Psoas muscle (tissue), 8 donors: ENCODE measurements at places on chromosomes 6 and 20. TPM values are rescaled to one million over a fixed set of nuclear protein-coding genes. Genes with fewer than 3 reads are reported as not detected.

CBLN4 gene
- not detected for total RNA-seq

DNA sequence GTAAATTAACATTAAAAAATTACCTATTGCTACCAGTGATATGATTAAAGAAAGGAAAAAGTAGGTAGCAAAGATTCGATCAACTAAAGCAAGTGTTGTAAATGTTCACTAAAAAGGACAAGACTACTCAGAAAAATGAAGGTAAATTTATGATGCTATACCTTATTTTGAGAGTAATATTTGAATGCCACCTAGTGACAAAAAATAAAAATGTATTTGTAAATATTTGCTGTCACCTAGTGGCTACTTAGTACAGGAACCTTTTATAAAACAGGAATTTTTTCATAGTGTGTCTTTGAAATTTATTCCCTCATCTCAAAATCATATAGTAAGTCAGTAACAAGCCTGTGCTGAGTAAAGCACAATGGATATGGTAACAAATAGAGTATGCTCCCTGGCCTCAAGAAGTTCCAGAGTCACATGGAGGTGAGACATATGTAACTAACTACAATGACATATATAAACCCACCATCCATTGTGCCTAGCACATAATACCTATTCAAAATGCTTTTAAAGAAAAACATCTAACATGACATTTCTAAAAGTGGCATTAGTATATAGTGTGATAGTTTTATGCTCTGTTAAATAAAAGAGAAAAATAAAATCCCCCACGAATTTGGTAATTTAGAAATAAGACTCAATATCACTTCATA, 193.1 kb upstream of the SIM1 start:
- no peaks in the 10 kb centered on the region for H3K27me3 ChIP-seq
- H3K36me3 ChIP-seq = peaks cover 5% of the 10 kb centered on the region
- no peak overlapping the region for H3K27ac ChIP-seq
- no peaks in the 10 kb centered on the region for H3K4me1 ChIP-seq

GRCh38 chr20:58389324-58389967, 417 bp downstream of the VAPB start:
- H3K4me1 ChIP-seq = peaks cover 38% of the 10 kb centered on the region
- peak overlapping the region; percentile 97 for H3K27ac ChIP-seq
- peak overlapping the region; percentile 90 for H3K4me3 ChIP-seq
- DNase-seq = no peak
- H3K36me3 ChIP-seq = no peaks in the 10 kb centered on the region

MUC21 gene
- total RNA-seq = not detected

- no peaks in the 10 kb centered on the region for H3K27me3 ChIP-seq
- no peak overlapping the region for H3K4me3 ChIP-seq
- no peak overlapping the region for H3K27ac ChIP-seq
- no peaks in the 10 kb centered on the region for H3K4me1 ChIP-seq
- no peak for DNase-seq
- H3K36me3 ChIP-seq = no peaks in the 10 kb centered on the region
Measured at GRCh38 chr6:42426191-42426590, 25.5 kb downstream of the TRERF1 start.

ANGPT4 gene
- not detected for total RNA-seq

CEP162 gene
- 4.0 TPM for total RNA-seq

LAMA5 gene
- 58.7 TPM for total RNA-seq

DNA sequence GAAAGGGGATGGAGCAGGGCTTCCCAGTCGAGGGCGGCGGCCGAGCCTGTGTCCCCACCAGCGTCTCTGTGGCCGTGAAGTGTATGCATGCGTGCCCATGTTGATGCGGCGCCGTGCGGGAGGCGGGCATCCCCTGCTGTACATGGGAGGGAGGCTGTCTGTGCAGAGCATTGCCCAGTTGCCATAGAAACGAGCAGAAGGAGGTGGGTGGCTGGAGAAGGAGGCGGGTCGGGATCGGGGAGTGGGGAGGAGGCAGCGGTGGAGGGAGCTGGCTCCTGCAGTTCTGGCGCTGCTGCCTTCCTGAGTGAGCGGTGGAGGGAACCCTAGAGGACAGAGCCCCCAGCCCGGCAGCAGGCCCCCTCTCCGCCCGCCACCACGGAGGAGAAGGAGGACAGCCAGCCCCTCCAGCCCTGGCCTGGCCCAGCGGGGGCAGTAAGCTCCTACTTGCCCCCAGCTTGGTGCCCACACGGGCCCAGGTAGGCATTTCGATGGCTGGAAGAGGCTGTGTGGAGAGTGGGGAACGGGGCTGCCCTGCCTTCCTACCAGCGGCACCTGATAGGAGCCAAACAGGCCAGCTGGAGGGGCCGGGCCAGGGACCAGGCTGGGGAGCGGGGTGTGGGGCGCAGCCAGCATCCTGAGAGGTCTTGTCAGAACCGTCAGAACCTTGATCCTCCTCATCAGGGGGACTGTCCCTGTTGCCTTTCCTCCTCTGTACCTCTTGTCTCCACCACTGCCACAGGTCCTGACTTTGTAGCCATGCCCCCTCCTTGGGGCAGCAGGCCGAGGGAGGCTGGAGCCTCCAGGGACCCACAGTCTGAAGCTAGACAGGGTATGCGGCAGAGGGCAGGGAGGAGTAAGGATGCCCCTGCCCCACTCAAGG, 41.3 kb downstream of the SPDEF start:
- peak overlapping the region; percentile 11 for H3K4me3 ChIP-seq
- peaks cover 6% of the 10 kb centered on the region for H3K27me3 ChIP-seq
- H3K4me1 ChIP-seq = no peaks in the 10 kb centered on the region
- no peak overlapping the region for H3K27ac ChIP-seq
- H3K36me3 ChIP-seq = no peaks in the 10 kb centered on the region

DNA sequence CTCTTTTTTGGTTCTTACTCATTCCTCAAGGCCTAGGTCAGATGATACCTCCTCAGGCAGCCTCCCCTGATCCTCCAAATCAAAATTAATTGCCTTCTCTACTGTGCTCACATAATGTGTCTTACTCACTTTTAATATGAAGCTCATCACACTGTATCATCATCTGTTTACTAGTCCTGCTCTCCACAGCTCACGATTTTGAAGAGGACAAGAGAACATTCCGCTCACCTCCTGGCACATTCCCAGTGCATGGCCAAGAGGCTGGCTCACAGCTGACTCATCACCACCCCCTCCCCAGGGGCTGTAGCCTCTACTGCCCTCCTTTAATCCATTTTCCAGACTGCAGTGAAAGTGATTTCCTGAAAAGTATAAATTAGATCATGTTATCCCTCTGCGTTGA, 133.1 kb downstream of the ALDH8A1 start:
- H3K27ac ChIP-seq = no peak overlapping the region
- no peaks in the 10 kb centered on the region for H3K27me3 ChIP-seq
- no peaks in the 10 kb centered on the region for H3K4me1 ChIP-seq
- DNase-seq = no peak
- H3K4me3 ChIP-seq = no peak overlapping the region

TFAP2D gene
- not detected for total RNA-seq

- peak; percentile 69 for DNase-seq
- H3K27ac ChIP-seq = peak overlapping the region; percentile 97
- peaks cover 6% of the 10 kb centered on the region for H3K36me3 ChIP-seq
- no peaks in the 10 kb centered on the region for H3K27me3 ChIP-seq
- H3K4me3 ChIP-seq = peak overlapping the region; percentile 89
Measured at GRCh38 chr6:43170417-43170930, 595 bp upstream of the SRF start.

PI16 gene
- 3.1 TPM for total RNA-seq

DNA sequence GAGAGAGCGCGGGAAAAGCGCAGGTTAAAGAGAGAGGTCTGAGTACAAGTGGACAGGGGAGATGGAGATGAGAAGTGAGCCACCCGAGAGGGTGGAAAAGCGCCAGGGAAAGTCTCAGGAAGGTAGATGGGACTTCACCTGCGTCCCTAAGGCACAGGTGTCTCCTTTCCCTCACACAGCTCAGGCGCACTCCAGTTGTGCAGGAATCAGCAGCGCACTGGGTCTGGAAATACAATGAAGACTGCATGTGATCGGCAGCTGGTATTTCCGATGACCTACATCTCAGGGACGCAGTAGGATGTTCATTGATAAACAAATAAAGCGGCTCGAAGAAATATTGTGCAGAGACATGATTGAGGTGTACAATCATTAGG, 432 bp upstream of the KHDRBS2 start:
- no peak overlapping the region for H3K27ac ChIP-seq
- peak overlapping the region; percentile 64 for H3K4me3 ChIP-seq
- no peaks in the 10 kb centered on the region for H3K36me3 ChIP-seq
- H3K27me3 ChIP-seq = no peaks in the 10 kb centered on the region
- DNase-seq = no peak

- DNase-seq = no peak
- no peaks in the 10 kb centered on the region for H3K4me1 ChIP-seq
- H3K4me3 ChIP-seq = no peak overlapping the region
Measured at GRCh38 chr20:62824476-62825332, 7.9 kb downstream of the COL9A3 start.

- H3K36me3 ChIP-seq = no peaks in the 10 kb centered on the region
- H3K27ac ChIP-seq = no peak overlapping the region
- no peak for DNase-seq
- no peaks in the 10 kb centered on the region for H3K4me1 ChIP-seq
Measured at GRCh38 chr6:140027219-140027618, 652.8 kb upstream of the CITED2 start.

GRCh38 chr6:130115036-130115435, 96.7 kb downstream of the L3MBTL3 start:
- no peak overlapping the region for H3K27ac ChIP-seq
- H3K4me1 ChIP-seq = no peaks in the 10 kb centered on the region

GRCh38 chr20:31669876-31670275, 32.2 kb downstream of the COX4I2 start:
- H3K27me3 ChIP-seq = no peaks in the 10 kb centered on the region
- H3K4me3 ChIP-seq = peak overlapping the region; percentile 8
- peak overlapping the region; percentile 94 for H3K27ac ChIP-seq
- DNase-seq = no peak
- peaks cover 88% of the 10 kb centered on the region for H3K4me1 ChIP-seq

GRCh38 chr20:40958598-40958997, 70.0 kb upstream of the TOP1 start:
- no peak for DNase-seq
- no peaks in the 10 kb centered on the region for H3K27me3 ChIP-seq
- H3K4me1 ChIP-seq = no peaks in the 10 kb centered on the region
- no peak overlapping the region for H3K4me3 ChIP-seq
- no peak overlapping the region for H3K27ac ChIP-seq
- no peaks in the 10 kb centered on the region for H3K36me3 ChIP-seq

C20orf144 gene
- not detected for total RNA-seq

PRICKLE4 gene
- 0.46 TPM for total RNA-seq

KHDC1L gene
- total RNA-seq = not detected

MLN gene
- total RNA-seq = not detected

MICB gene
- total RNA-seq = 0.83 TPM

GRCh38 chr6:35876902-35877301, 44.0 kb downstream of the SRPK1 start:
- H3K36me3 ChIP-seq = no peaks in the 10 kb centered on the region
- no peak for DNase-seq
- no peak overlapping the region for H3K4me3 ChIP-seq

GRCh38 chr6:41098366-41098765, 25.6 kb downstream of the NFYA start:
- H3K4me1 ChIP-seq = peaks cover 16% of the 10 kb centered on the region
- H3K4me3 ChIP-seq = no peak overlapping the region
- H3K27me3 ChIP-seq = no peaks in the 10 kb centered on the region
- DNase-seq = no peak
- H3K36me3 ChIP-seq = peaks cover 76% of the 10 kb centered on the region

DNA sequence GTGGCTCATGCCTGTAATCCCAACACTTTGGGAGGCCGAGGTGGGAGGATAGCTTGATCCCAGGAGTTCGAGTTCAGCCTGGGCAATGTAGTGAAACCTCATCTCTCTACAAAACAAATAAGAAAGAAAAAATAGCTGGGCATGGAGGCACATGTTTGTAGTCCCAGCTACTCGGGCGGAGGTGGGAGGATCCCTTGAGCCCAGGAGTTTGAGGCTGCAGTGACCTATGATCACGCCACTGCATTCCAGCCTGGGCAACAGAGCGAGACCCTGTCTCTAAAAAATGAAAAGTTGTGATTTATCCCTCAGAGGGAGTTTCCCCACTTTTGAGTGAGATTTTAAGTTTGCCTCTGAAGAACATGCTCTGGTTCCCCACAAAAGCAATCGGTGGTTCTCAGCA, 17.4 kb upstream of the BMP7 start:
- H3K36me3 ChIP-seq = no peaks in the 10 kb centered on the region
- no peak for DNase-seq
- no peak overlapping the region for H3K27ac ChIP-seq
- no peak overlapping the region for H3K4me3 ChIP-seq
- no peaks in the 10 kb centered on the region for H3K4me1 ChIP-seq

DNA sequence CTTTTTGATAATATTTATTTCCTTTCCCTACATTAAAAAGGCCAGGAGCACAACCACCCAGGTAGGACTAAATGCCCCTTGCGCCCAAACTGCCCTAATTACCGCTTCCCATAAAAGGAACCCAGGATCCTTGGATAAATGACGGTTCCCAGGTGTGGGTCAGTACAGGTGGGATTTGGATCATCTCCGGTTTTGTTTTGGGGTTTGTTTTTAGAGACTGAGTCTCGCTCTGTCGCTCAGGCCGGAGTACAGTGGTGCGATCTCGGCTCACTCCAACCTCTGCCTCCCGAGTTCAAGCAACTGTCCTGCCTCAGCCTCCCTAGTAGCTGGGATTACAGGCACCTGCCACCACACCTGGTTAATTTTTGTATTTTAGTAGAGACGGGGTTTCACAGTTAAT, 28.4 kb downstream of the ZNF217 start:
- no peaks in the 10 kb centered on the region for H3K4me1 ChIP-seq
- no peak overlapping the region for H3K4me3 ChIP-seq
- no peak overlapping the region for H3K27ac ChIP-seq
- no peaks in the 10 kb centered on the region for H3K27me3 ChIP-seq
- DNase-seq = no peak
- peaks cover 42% of the 10 kb centered on the region for H3K36me3 ChIP-seq

MYL9 gene
- 45.3 TPM for total RNA-seq

TBXT gene
- total RNA-seq = not detected

GRCh38 chr6:2378891-2379652, 133.7 kb upstream of the GMDS start:
- no peaks in the 10 kb centered on the region for H3K36me3 ChIP-seq
- H3K4me1 ChIP-seq = peaks cover 5% of the 10 kb centered on the region
- no peak overlapping the region for H3K27ac ChIP-seq
- no peak for DNase-seq
